ENCODE measurements at places on chromosomes 6 and 20.

DNA sequence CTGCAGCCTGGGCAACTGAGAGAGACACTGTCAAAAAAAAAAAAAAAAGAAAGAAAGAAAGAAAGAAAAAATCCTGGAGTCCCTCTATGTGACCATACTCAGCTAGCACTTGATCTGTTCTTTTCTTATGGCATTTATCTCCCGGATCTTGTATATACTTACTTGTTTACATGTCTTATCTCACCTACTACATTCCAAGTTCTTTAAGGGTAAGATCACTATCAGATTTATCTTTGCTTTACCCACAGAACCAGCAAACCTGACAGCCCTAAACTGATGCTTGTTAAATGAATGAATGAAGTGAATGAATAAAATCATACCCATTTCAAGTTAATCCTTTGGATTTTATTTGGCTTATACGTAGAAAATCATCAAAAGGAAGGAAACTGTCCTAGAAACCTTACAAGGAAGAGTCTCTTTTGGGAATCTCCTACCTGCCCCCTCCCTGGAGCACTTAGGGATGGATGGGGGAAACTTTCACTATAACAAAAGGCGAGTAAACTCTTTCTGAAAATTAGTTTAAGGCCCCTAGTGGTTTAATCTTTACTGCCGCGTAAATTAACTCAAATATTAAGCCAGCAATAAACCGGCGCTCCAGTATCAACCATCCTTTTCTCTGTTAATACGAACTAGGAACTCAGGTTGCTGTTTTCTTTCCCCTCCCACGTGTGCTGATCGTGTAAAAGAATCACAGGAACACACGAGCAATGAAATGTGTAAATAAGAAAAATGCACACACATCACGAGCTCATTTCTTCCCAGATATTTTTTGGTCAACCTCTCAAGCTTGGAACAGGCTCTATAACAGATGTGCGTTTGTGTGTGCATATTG lies 1.3 kb upstream of the UTRN start:
- no peak for DNase-seq

DNA sequence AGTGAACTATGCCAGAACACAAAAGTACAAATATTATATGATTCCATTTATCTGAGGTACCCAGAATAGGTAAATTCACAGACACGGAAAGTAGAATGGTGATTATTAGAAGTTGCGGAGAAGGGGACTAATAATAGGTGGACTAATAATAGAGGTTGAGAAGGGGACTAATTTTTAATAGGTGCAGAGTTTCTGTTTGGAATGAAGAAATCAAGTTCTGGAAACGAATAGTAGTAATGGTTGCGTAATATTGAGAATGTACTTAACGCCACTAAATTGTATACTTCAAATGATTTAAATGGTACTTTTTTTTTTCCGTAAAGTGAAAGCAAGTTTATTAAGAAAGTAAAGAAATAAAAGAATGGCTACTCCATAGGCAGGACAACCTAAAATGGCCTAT lies 33.2 kb downstream of the B4GALT5 start:
- DNase-seq, result no peak

DNA sequence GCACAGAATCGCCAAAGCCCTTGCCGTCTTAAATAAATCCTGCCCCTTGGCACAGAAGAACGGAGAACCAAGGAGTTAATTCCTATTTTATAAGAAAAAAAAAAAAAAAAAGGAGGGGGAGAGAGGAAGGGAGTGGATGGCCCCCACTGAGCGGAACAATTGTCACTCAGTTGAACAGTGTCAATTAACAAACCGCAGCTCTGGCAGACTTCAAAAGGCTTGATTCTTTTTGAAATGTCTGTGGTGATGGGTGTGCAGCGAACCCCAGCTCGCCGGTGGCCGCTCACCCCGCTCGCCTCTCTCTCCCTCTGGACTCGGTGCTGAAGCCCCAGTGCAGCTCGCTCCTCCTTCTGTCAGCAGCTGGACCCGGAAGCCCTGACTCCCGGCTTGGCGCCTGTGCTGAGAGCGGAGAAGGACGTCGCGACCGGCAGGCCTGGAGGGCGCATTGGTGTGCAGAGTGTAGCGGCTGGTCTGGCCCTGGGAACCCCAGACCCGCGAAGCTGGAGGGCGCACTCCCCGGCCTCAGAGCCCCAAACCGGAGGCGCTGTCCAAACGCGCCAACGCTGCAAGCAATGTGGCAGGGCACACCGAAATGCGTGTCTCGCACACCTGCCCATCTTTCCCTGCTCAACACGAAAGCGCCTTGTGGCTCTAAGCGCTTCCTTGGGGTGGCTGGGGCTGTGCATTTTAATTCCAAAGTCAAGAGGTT lies 3.4 kb downstream of the LINC00237 start:
- DNase-seq, result no peak

DNA sequence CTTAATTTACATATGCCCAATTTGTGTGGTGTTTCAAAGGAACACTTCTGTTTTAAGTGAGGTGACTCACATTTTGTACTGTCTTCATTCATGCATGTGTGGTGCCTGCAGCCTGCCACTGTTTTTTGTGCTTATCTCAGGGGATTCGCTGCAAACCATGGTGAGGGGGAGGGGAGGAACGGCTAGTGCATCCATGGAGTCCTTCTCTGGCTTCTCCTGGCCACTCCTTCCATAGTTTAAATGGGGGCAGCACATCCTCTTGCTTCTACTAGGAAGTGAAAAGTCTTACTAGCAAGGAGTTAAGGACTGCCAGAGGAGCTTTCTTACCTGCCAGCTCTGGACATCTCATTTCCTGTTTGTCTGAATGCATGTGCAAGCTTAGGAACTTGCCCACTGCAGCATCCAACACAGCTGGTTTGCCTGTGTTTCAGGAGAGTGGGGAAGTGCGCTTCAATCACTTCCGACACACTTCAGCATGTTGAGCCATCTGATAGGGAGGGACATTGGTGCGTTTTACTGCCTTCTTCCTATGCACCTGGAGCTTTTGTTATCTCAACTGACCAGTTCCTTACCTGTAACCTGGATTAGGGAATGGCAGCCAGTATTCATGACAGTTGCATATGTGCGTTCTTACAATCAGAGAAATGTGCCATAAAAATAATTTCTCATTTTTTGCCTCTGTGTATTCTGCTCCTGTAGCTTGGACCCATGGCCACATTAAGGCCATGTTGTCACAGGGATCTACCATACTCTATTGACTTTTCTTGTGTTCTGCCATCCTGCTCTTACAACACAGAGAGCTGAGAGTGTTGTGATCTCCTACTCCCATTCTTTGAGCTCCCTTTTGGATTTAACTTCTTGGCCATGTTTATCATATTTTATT lies 211.3 kb downstream of the ARID1B start:
- DNase-seq, result no peak

- no peak for DNase-seq
These were observed 95.1 kb upstream of the FOXP4 start for GRCh38 chr6:41451039-41451438.

Measured in T-helper 17 cell (primary cell).